ENCODE measurements at places on chromosomes 4 and X. TPM values are rescaled to one million over a fixed set of nuclear protein-coding genes. Genes with fewer than 3 reads are reported as not detected.

- no peak overlapping the region for H3K4me3 ChIP-seq
- no peaks in the 10 kb centered on the region for H3K36me3 ChIP-seq
- no peak overlapping the region for H3K27ac ChIP-seq
- no peaks in the 10 kb centered on the region for H3K4me1 ChIP-seq
- no peaks in the 10 kb centered on the region for H3K27me3 ChIP-seq
- no peak for DNase-seq
Measured at GRCh38 chrX:149129767-149130166, 375.3 kb downstream of the IDS start.

GRCh38 chr4:147594578-147594977, 22.6 kb upstream of the TMEM184C start:
- H3K27ac ChIP-seq = no peak overlapping the region
- H3K4me1 ChIP-seq = peaks cover 17% of the 10 kb centered on the region
- H3K4me3 ChIP-seq = no peak overlapping the region
- no peaks in the 10 kb centered on the region for H3K36me3 ChIP-seq
- H3K27me3 ChIP-seq = no peaks in the 10 kb centered on the region
- DNase-seq = no peak

GRCh38 chr4:94909645-94910044, 151.9 kb downstream of the BMPR1B start:
- H3K27me3 ChIP-seq = no peaks in the 10 kb centered on the region
- no peaks in the 10 kb centered on the region for H3K4me1 ChIP-seq
- H3K27ac ChIP-seq = no peak overlapping the region

DNA sequence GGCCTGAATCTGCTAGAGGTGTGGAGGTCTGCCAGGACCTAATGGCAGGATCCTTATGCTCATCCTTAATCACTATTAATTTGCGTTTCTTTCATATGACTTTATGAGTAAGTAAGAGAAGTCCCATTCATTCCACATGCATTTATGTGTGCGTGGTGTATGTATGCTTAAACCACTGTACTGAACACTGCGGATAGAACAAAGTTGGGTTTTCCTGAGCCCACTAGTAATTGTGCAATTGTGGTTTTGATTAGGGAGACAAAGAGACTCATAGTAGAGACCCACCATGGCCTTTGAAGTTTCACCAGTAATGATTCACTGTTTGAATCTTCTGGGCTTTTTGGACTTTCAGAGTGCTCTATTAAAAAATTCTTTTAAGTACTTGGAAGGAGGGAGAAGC, 498.5 kb upstream of the DIPK2B start:
- no peak overlapping the region for H3K27ac ChIP-seq
- H3K4me1 ChIP-seq = no peaks in the 10 kb centered on the region
- H3K27me3 ChIP-seq = no peaks in the 10 kb centered on the region

- no peak overlapping the region for H3K27ac ChIP-seq
- H3K4me3 ChIP-seq = no peak overlapping the region
- no peaks in the 10 kb centered on the region for H3K4me1 ChIP-seq
Measured at GRCh38 chr4:112766422-112766821, 129.5 kb downstream of the LARP7 start.

DNA sequence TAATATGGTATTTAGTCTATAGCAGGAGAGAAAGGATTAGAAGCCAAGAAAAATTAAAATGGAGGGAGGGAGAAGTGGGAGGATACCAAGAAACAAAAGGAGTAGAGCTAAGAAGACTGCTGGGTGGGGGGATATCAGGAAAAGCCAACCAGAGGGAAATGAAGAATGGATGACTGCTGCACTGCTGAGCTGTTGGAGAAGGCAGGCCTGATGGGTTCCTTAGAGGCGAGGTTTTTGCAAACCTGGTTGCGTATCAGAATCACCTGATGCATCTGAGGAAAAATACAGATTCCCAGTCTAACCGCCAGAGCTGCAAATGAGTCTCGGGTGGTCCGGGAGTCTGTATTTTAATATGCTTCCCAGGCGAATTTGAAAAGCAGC, 1.5 kb downstream of the PGRMC1 start:
- H3K4me1 ChIP-seq = peaks cover 30% of the 10 kb centered on the region
- H3K4me3 ChIP-seq = no peak overlapping the region

GRCh38 chrX:153778684-153779101, 2.1 kb upstream of the SRPK3 start:
- H3K36me3 ChIP-seq = no peaks in the 10 kb centered on the region
- DNase-seq = no peak
- H3K27me3 ChIP-seq = no peaks in the 10 kb centered on the region
- peaks cover 8% of the 10 kb centered on the region for H3K4me1 ChIP-seq
- H3K4me3 ChIP-seq = no peak overlapping the region
- no peak overlapping the region for H3K27ac ChIP-seq

DNA sequence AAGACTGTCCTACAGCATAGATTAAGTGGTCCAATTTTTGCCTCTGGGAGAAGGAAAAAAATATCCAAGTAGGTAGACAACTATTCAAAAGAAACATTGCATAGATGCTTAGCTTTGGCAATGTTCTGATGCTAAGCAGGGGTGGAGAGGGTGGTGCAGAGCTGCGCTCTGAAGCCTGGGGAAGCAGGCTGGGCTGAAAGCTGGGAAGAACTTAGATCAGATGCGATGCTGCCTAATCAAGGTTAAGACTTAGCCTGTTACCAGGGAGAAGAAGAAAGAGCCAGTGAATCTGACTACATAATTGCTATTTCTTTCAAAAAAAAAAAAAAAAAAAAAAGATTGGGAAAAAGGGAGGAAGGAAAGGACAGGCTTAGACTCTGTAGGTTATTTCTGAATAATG, 89.0 kb upstream of the SCOC start:
- no peaks in the 10 kb centered on the region for H3K4me1 ChIP-seq
- no peak for DNase-seq
- H3K4me3 ChIP-seq = no peak overlapping the region

DNA sequence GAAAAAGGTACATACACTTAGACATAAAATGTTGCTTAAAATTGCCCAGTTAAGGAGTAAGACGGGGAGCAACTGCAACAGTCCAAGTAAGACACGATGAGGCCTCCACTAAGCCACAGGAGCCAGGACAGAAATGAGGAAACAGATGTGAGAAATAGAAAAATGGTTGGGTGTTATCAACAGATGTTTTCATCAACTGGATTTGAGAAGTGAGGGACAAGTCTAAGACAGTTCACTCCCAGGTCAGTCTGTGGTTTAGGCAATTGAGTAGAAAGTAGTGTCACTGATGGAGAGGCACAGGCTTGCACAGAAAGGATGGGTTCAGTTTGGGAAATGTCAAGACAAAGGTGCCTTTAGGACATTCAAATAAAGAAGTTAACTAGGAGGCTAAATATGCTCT, 23.5 kb upstream of the PHF8 start:
- H3K4me1 ChIP-seq = no peaks in the 10 kb centered on the region
- no peak overlapping the region for H3K27ac ChIP-seq
- H3K36me3 ChIP-seq = no peaks in the 10 kb centered on the region

DNA sequence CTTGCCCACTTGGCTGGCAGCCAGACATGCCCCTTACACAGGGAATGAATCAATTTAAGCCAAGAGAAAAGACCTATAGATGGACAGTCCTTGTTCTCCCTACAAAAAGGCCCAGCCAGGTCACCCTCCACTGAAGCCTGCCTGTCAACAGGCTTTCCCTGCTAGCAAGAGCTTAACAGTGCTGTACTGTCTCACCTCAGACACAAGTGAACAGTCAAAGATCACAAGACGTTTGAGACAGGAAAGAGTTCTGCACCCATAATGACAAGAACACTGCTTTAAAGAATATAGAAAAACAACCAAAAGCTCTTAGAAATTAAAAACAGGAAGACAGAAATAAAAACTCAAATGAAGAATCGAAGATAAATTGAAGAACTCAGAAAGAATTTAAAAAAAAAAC, 4.6 kb downstream of the RNF175 start:
- no peaks in the 10 kb centered on the region for H3K27me3 ChIP-seq
- peaks cover 10% of the 10 kb centered on the region for H3K4me1 ChIP-seq

DNA sequence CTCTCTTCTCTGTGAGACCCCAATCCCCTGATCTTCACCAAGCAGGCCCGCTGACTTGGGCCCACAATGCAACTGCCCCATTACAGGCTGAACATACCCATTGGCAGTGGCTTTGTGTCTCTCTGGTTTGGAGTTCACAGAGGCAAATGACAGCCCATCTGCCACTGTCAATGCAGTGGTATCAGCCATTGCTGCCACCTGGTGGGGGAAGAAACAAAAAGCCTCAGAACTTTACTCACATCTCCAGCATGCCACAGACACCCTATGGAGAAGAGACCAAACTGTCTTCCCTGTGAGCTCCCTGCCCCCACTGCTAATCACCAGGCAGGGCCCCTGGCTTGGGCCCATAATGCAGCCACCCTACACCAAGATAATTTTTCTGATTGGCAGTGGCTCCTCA, 729.3 kb upstream of the ACTRT1 start:
- no peaks in the 10 kb centered on the region for H3K36me3 ChIP-seq
- peak; percentile 13 for DNase-seq
- no peaks in the 10 kb centered on the region for H3K27me3 ChIP-seq

DNA sequence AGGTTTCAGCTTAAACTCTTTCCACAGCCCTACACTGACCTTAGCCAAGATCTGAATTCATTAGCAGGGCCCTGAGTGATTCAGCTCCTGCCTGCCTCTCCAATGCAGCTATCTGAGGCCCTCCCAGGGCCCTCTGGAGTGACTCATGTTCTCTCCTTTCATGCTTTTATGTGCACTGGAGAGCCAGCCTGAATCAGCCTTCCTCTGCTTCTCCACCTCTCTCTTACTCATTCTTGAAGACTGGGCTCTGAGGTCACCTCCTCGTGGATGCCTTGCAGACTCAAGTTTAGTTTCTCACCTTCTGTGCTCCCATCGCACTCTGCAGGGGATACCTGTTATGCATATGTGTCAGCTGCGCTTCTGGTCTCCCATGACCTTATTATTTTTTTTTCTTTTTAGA, 3.1 kb upstream of the OCIAD2 start:
- H3K36me3 ChIP-seq = no peaks in the 10 kb centered on the region
- H3K4me1 ChIP-seq = peaks cover 16% of the 10 kb centered on the region
- no peaks in the 10 kb centered on the region for H3K27me3 ChIP-seq
- no peak overlapping the region for H3K27ac ChIP-seq
- DNase-seq = no peak
- no peak overlapping the region for H3K4me3 ChIP-seq

- no peaks in the 10 kb centered on the region for H3K27me3 ChIP-seq
- H3K4me3 ChIP-seq = no peak overlapping the region
- H3K36me3 ChIP-seq = no peaks in the 10 kb centered on the region
- no peak overlapping the region for H3K27ac ChIP-seq
Measured at GRCh38 chr4:81621490-81621889, 149.8 kb upstream of the RASGEF1B start.

- peaks cover 26% of the 10 kb centered on the region for H3K4me1 ChIP-seq
- DNase-seq = peak; percentile 86
Measured at GRCh38 chr4:828641-829271, 2.8 kb upstream of the CPLX1 start.

DNA sequence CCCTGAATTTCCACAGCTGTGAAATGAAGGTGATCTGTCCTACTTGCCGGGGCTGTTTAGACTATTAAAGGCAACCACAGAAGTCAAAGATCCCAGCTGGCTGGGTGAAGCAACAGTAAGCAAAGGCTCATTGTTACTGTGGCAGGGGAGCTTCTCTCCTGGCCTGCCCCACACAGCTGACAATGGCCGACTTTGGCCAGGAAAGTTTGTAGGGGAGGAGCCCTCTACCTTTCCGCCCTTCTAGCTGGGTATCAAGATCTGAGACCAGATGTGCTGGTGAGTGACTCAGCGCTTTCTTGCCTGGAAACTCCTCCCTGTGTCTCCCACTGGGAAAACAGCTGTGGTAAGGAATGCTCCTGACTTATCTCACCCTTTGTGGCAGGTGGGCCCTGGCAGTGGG, 21.1 kb downstream of the RASSF6 start:
- peak overlapping the region; percentile 68 for H3K27ac ChIP-seq
- H3K4me3 ChIP-seq = no peak overlapping the region
- peaks cover 58% of the 10 kb centered on the region for H3K4me1 ChIP-seq
- no peaks in the 10 kb centered on the region for H3K36me3 ChIP-seq
- H3K27me3 ChIP-seq = no peaks in the 10 kb centered on the region
- peak; percentile 65 for DNase-seq

GRCh38 chrX:43467608-43468234, 188.4 kb upstream of the MAOA start:
- H3K27ac ChIP-seq = no peak overlapping the region
- H3K27me3 ChIP-seq = no peaks in the 10 kb centered on the region
- H3K4me3 ChIP-seq = no peak overlapping the region
- H3K4me1 ChIP-seq = no peaks in the 10 kb centered on the region

GRCh38 chrX:128818690-128819089, 704.6 kb downstream of the SMARCA1 start:
- no peaks in the 10 kb centered on the region for H3K27me3 ChIP-seq
- no peaks in the 10 kb centered on the region for H3K36me3 ChIP-seq
- no peak overlapping the region for H3K4me3 ChIP-seq
- no peaks in the 10 kb centered on the region for H3K4me1 ChIP-seq
- DNase-seq = no peak
- H3K27ac ChIP-seq = no peak overlapping the region

GRCh38 chrX:11423362-11423818, 130.2 kb downstream of the AMELX start:
- H3K27ac ChIP-seq = no peak overlapping the region
- H3K36me3 ChIP-seq = no peaks in the 10 kb centered on the region
- H3K4me3 ChIP-seq = no peak overlapping the region
- H3K4me1 ChIP-seq = no peaks in the 10 kb centered on the region
- no peaks in the 10 kb centered on the region for H3K27me3 ChIP-seq

DNA sequence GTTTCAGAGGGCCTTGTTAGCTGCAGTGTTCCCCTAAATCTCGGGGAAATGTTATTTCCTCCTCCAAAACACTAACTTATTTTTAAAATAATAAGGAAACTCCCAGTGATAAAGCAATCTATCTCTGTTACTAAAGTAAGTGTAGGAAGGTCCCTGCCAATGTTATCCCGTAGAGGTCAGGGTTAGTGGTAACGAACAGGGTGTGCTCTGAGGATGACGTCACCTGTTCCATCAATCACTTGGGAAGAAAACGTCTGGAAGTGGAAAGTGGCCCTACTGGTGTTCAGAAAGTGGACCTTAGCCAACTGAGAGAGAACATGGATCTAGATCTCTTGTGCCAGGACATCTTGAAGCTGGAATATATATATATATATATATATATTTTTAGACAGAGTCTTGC, 249.5 kb downstream of the BCOR start:
- H3K36me3 ChIP-seq = no peaks in the 10 kb centered on the region
- peak; percentile 41 for DNase-seq
- H3K27ac ChIP-seq = peak overlapping the region; percentile 44
- no peaks in the 10 kb centered on the region for H3K27me3 ChIP-seq
- H3K4me3 ChIP-seq = no peak overlapping the region
- peaks cover 12% of the 10 kb centered on the region for H3K4me1 ChIP-seq

Gene CABS1
- not detected for total RNA-seq

Gene KIAA1210
- not detected for total RNA-seq

Gene MTMR8
- total RNA-seq = 1.0 TPM

Gene TAF7L
- not detected for total RNA-seq

Gene ENOPH1
- total RNA-seq = 6.3 TPM

Gene SOX3
- total RNA-seq = not detected

Gene ADH6
- not detected for total RNA-seq

Gene ENAM
- total RNA-seq = 0.99 TPM

Gene RAB41
- not detected for total RNA-seq

Gene USO1
- total RNA-seq = 89.7 TPM

Gene CXCL5
- not detected for total RNA-seq

Gene USP17L19
- total RNA-seq = not detected

Gene NDNF
- 0.66 TPM for total RNA-seq

Measured in body of pancreas (tissue), 4 donors.